Mucosa of gallbladder (tissue), 1 donor: ENCODE measurements at places on chromosomes 1 and 21. TPM values are rescaled to one million over a fixed set of nuclear protein-coding genes. Genes with fewer than 3 reads are reported as not detected.

Gene ZNF695
- 0.06 TPM for total RNA-seq

GRCh38 chr1:111285879-111286278, 4.8 kb upstream of the CHIA start:
- DNase-seq: no peak

DNA sequence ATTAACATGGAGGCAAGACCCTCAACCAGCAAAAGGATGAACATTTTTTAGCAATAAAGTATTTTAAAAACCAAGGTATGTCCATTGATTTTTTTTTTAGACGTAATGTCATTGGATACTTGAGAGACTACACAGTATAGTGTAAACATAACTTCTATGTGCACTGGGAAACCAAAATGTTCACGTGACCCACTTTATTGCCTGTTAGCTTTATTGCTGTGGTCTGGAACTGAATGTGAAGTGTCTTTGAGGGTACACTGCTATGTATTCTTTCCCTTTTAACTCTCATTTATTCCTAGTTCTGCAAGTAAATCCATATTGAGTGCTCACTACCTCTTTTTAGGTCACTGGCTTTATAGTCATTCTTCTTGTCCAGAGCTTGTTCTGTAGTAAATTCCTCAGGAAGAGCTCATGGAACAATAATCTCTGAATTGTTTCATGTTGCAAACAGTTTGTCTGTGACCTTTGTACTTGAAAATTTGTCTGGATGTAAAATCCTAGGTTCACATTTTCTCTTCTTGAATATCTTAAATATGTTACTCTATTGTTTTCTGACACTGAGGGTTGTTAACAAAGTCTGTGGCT, 20.6 kb downstream of the ABCD3 start:
- no peak for DNase-seq

DNA sequence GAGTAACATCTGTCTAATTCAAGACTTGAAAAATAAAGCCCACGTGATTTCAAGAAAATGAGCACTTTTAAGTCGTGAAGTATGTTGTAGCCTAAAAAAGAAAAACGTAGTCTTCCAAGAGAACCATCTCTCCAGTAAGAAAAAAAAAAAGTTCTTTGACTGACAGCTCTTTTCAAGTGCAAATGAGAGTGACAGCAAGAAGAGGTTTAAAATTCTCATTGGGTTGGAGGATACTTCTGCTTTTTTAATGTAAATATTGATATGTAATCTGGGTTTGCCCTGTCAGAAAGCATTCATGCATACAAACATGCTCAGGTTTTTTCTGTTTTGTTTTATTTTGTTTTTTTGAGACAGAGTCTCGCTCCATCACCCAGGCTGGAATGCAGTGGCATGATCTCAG, 32.3 kb upstream of the PRDM2 start:
- no peak for DNase-seq

GRCh38 chr1:1402072-1402900, 3.2 kb upstream of the CCNL2 start:
- no peak for DNase-seq

- no peak for DNase-seq
These were observed 35.4 kb downstream of the MIA3 start for GRCh38 chr1:222653178-222653827.

Gene BGLAP
- total RNA-seq: 3.0 TPM

Gene SLAMF1
- total RNA-seq: 2.8 TPM

Gene MMP23B
- total RNA-seq: 56.0 TPM

- no peak for DNase-seq
These were observed 163.0 kb downstream of the ADGRL4 start for GRCh38 chr1:78843546-78843945.

Gene LIN9
- total RNA-seq: 1.8 TPM

- DNase-seq: no peak
These were observed 74.9 kb downstream of the RRAGC start for GRCh38 chr1:38784452-38785284.

- DNase-seq: no peak
These were observed 10.5 kb downstream of the EIF3I start for GRCh38 chr1:32232558-32233304.

Gene DYRK3
- 17.6 TPM for total RNA-seq

Gene RNU1-3
- total RNA-seq: 1,358 TPM

Gene KCNN3
- 3.9 TPM for total RNA-seq

DNA sequence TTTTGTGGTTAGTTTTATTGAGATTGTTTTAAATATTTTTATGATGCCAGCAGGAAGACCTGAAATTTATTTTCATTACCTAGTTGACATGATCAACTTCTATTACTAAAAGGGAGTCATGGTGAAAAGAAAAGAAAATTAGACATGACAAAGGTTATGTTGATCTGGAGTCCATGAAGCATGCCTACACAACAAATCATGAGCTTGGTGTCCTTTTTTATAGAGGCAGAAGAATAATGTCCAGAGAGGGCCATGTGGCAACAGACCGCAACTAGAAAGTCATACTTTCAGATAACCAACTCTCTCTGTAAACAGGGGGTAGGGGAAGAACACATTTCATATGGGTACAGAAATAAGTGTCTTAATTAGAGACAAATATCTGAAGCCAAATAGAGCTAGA, 175.5 kb upstream of the HOOK1 start:
- no peak for DNase-seq

DNA sequence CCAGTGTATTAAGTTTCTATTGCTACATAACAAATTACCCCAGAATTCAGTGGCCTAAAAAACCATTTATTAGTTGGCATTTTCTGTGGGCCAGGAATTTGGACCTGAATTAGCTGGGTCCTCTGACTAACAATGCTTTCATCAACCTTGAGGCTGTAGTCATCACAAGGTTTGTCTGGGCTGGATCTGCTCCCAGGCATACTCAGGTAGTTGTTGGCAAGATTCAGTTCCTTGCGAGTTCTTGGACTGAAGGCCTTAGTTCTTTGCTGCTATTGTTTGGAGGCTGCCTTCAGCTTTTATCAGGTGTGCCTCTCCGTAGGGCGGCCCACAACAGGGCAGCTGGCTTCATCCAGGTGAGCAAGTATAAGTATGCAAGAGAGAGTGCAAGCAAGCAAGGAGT, 31.4 kb upstream of the DEPDC1 start:
- DNase-seq: no peak

- DNase-seq: peak; percentile 18
These were observed 63.6 kb upstream of the GNG12 start for GRCh38 chr1:67896826-67897225.

- no peak for DNase-seq
These were observed 51.8 kb downstream of the MT1HL1 start for GRCh38 chr1:236952246-236953003.

- DNase-seq: no peak
These were observed 22.4 kb upstream of the CD34 start for GRCh38 chr1:207933205-207933800.

GRCh38 chr1:17599291-17599953, 59.9 kb downstream of the ARHGEF10L start:
- no peak for DNase-seq

GRCh38 chr1:227035316-227035715, 95.2 kb downstream of the COQ8A start:
- DNase-seq: no peak

- no peak for DNase-seq
These were observed 3.3 kb downstream of the TMEM51 start for GRCh38 chr1:15156807-15157380.

DNA sequence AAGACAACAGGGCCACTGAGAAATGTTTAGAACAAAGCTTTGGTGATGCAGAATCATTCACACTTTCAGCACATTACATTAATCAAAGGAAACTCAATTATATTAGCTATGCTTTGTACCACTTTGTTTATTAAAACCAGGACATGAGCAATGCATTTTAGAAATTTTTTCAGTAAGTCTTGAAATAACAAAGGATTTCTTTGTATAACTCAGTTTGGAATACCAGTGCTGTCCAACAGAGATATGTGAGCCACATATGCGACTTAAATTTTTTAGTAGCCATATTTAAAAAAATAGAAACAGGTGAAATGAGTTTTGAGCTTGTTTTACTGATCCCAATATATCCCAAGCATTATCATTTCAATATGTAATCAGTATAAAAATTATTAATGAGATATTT, 18.8 kb upstream of the F3 start:
- no peak for DNase-seq

Gene ANXA9
- total RNA-seq: 25.1 TPM

DNA sequence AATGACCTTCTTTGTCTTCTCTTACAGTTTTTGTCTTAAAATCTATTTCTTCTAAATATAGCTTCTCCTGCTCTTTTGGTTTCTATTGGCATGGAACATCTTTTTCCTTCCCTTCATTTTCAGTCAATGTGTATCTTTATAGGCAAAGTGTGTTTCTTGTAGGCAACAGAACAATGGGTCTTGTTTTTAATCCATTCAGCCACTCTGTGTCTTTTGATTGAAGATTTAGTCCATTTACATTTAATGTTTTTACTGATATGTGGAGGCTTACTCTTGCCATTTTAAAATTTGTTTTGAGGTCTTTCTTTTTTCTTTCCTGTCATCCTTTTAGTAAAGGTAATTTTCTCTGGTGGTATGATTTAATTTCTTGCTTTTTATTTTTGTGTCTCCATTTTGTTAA, 271.2 kb upstream of the ZP4 start:
- no peak for DNase-seq

DNA sequence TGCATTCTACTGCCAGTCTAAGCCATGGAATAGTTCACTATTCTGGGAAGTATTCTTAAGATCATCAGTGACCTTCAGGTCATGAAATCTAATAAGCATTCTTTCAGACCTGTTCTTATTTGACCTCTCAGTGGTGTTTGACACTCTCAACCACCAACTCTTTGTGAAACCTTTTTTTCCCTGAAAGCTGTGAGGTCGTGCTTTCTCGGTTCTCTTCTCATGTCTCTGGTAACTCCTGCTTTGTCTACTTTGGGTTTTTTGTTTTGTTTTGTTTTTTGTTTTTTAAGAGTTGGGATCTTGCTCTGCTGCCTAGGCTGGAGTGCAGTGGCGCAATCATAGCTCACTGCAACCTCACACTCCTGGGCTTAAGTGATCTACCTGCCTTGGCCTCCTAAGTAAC, 56.3 kb downstream of the POU2F1 start:
- DNase-seq: no peak

- DNase-seq: no peak
These were observed 5.3 kb upstream of the CELSR2 start for GRCh38 chr1:109243860-109244552.

- no peak for DNase-seq
These were observed 109.4 kb upstream of the WNT4 start for GRCh38 chr1:22252251-22252650.

GRCh38 chr1:182166750-182167149, 105.2 kb upstream of the ZNF648 start:
- no peak for DNase-seq

DNA sequence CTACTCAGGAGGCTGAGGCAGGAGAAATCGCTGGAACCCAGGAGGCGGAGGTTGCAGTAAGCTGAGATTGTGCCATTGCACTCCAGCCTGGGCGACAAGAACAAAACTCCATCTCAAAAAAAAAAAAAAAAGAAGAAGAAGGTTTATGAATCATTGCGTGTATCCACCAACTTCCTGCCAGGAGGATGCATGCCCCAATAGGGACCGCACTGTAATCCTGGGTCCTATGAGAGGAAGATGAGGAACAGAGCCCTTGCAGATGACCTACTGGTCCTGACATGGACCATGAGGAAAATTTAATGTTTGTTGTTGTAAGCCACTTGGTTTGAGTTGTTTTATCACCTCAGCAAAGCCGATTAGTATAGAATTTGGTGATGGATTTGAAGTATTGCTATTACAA, 56.7 kb downstream of the PTGS2 start:
- no peak for DNase-seq

GRCh38 chr1:116989835-116990234, 11.7 kb upstream of the CD101 start:
- DNase-seq: no peak

DNA sequence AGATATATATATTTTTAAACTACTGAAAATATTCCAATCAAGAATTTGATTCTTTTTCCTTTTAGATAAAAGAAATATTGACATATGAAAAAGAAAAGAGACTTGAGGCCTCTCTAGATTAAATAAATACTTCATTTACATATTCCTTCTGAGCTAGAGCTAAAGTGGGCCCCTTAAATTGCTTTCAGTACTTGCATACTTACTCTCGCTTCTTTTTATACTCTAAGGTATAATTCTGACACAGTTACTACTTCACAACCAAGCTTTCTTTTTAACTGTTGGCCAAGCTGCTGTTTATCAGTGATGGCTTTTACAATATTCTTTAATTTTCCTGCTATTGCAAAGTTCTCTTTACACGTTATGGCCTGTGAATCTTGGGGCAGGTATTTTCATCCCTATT, 24.6 kb downstream of the EXTL2 start:
- no peak for DNase-seq

Gene GBP5
- 4.2 TPM for total RNA-seq

GRCh38 chr1:235078480-235079381, 49.9 kb downstream of the TOMM20 start:
- no peak for DNase-seq

DNA sequence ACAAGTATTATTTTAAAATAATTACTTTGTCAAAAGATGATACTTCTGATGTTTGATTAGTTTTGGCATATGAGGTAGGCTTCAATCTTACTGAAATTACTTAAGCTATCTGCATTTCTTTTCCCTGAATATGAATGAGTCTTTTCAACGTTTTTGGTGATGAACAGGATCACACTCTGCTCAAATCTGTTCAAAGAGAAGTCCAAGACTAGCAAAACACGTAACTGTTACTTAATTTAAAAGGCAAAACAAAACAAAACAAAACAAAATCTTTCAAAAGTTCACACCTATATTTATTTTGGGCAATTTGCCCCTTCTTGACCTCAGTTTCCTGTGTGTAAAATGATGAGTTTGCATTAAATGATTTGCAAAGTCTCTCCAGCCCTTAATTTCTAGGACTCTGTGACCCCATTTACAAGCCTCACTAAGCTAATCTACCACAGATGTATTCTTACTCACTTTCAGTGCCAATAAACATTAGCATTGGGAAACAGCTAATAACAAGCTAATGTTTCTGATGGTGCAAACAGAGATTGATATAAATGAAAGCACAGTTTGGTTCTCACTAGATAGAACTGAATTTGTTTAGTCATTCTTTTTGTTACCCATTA, 865.4 kb downstream of the LTN1 start:
- no peak for DNase-seq

Gene C1QC
- 217 TPM for total RNA-seq
